ENCODE measurements at places on chromosomes 2 and 18.

- no peak for DNase-seq
These were observed 39.7 kb downstream of the COL3A1 start for GRCh38 chr2:189013671-189014448.

GRCh38 chr2:119149611-119150010 is 8.9 kb downstream of the C1QL2 start:
- DNase-seq = no peak

GRCh38 chr2:105747254-105747894 is 2.7 kb downstream of the NCK2 start:
- no peak for DNase-seq

DNA sequence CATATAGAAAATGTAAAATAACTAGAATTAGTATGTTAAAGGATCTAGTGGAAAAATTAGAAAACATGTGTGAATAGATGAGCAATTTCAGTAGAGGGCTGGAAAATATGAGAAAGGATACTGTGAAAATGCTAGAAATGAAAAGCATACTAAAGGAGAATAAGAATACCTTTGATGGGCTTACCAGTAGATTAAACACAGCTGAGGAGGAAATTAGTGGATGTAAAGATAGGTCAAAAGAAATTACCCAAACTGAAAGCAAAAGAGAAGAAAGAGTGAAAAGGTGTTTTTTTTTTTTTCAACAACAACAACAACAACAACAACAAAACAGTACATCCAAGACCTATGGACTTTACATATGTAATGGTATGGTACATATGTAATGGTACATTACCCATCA is 41.0 kb upstream of the CTIF start:
- no peak for DNase-seq

- no peak for DNase-seq
These were observed 73.5 kb downstream of the LIMS1 start for GRCh38 chr2:108607706-108608301.

GRCh38 chr18:61334491-61334850 is 1.2 kb downstream of the CDH20 start:
- DNase-seq = no peak

DNA sequence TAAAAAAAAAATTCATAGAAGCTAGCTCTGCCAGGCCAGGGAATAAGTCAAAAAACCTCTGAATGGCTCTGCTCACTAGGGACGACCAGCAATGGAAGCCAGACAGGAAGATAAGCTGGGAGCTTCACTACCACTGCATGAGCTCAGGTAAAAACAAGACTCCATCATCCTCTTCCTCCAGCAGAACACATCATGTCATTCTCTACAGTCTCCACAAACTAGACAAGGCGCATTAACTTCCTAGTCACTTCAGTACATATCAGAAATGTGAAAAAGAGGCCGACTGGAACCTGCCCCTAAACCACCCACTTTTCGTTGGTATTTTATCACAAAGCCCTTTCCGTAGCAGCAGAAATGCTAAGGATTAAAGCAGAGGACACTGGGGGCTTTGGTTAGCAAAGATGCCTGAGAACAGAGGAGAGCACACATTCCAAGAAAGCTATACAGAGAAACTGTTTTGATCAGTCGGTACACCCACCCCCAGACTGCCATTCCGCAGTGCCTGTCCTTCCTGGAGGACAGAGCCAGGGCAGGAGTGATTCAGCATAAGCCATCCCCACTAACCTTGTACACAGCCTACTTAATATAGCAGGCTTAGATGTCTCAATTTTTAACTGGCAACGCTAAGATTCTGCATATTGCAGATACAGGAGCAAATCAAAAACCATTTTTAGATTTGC is 53.4 kb downstream of the AAK1 start:
- no peak for DNase-seq

DNA sequence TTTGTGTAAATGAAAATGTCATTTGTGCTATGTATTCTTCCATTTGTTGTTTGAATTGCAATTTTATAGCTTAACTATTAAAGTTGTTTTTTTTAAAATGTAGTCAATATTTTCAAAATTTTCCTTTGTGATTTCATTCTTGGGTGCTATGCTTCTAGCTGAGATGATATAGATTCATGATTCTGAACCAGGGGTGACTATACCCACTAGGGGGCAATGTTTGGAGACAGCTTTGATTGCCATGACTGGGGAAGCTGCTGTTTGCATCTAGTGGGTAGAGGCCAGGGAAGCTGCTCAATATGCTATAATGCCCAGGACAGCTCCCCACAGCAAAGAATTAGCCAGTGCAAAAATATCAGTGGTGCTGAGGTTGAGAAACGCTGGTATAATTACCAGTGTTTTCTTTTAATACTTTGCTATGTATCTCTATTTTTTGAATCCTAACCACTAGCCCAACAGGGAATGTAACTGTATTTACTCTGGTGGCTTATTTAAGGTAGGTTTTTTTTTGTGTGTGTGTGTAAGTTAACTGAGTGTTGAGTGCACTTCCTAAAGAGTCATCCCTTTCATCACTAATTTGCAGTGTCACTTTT is 99.7 kb downstream of the MEP1B start:
- peak; percentile 56 for DNase-seq

- no peak for DNase-seq
These were observed 1583.2 kb downstream of the SUCLG1 start for GRCh38 chr2:82875858-82876257.

- DNase-seq = no peak
These were observed 135.7 kb downstream of the LRRC30 start for GRCh38 chr18:7366597-7366996.

- no peak for DNase-seq
These were observed 17.8 kb downstream of the SMAD7 start for GRCh38 chr18:48932822-48933510.

GRCh38 chr2:40421631-40422297 is 30.1 kb downstream of the SLC8A1 start:
- no peak for DNase-seq

- peak; percentile 45 for DNase-seq
These were observed 1.4 kb downstream of the UBE2F start for GRCh38 chr2:237968048-237968862.

- DNase-seq = no peak
These were observed 619 bp downstream of the GALM start for GRCh38 chr2:38666556-38666910.

DNA sequence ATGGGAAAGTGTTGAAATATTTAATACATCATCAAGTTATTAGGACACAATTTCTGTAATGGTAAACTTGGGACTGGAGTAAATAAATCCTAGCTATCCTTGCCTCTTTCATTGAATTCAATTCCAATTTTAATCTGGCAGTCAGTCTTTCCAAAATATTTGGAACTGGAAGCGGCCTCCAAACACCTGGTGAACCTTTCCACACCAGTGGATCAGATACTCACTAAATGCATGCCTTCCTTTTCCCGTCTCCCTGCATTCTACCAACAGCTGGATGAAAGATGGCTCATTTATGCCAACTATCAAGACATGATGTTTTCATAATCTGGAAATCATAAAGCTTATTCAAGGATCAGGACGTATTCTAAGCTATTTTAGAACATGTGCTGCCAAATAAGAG is 488.2 kb upstream of the SPHKAP start:
- DNase-seq = no peak

- no peak for DNase-seq
These were observed 22.1 kb upstream of the TMEM37 start for GRCh38 chr2:119409506-119409905.

DNA sequence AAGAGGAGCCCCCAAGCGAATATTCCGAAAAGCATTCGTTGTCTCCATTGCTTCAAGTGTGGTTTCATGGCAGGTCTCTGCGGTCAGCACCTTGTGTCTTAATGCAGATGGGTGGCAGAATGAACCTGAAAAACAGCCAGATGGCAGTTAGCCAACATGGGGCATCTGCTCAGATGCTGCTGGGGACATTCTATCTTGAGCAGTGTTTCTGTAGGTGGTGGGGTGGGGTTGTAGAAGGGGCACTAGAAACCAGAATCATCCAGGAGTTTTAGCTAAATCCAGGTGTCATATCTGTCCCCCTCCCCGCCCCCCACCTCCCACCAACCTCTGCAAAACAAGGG is 42.1 kb downstream of the ST6GAL2 start:
- no peak for DNase-seq

DNA sequence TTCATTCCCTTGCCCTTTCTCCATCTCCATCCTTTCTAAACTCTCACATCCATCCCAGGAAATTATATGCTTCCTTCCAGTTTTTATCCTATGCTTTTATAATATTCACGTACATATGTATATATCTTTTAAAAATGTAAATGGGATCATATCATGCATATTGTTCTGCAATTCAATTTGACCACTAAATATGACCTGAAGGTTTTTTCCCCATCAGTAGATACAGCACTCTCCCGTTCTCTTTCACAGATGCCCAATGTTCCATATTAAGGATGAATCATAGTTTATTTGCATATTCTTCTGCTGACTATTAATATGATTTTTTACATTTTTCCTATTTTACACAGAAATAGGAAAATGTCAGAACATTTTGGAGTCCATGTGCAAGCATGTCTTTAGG is 213.3 kb upstream of the PARD3B start:
- DNase-seq = no peak

- no peak for DNase-seq
These were observed 199.1 kb downstream of the GLI2 start for GRCh38 chr2:120934574-120935338.

GRCh38 chr2:64635976-64636911 is 17.5 kb downstream of the SERTAD2 start:
- no peak for DNase-seq

DNA sequence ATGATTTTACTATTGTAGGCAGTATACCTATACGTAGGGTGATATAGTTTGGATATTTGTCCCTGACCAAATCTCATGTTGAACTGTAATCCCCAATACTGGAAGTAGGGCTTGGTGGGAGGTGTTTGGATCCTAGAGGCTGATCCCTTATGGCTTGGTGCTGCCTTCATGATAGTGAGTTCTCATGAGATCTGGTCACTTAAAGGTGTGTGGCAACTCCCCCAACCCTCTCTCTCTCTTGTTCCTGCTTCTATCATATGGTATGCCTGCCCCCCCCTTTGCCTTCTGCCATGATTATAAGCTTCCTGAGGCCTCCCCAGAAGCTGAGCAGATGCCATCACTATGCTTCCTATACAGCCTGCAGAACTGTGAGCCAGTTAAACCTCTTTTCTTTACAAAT is 1.7 kb upstream of the SERPINB10 start:
- DNase-seq = no peak

GRCh38 chr2:25557179-25558036 is 116.0 kb downstream of the DTNB start:
- no peak for DNase-seq

DNA sequence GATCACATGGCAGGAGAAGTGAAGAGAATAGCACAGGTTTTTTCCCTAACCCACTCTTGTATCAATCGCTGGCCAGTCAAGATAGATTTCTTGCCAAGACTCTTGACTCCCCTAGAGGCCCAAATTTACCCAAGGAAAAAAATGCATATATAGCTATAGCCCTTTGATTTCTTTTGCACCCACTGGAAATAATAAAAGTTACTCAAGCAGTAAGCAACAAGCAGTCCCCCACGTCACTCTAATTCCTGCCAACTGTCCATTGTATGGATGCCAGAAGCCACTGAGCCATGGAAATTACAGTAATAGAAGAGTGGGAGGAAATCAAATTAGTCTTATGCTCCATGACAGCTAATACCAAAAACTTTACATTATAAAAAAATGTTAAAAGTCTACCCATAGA is 125.3 kb upstream of the SLC39A10 start:
- no peak for DNase-seq

- DNase-seq = no peak
These were observed 70.7 kb downstream of the TANK start for GRCh38 chr2:161230959-161231358.

DNA sequence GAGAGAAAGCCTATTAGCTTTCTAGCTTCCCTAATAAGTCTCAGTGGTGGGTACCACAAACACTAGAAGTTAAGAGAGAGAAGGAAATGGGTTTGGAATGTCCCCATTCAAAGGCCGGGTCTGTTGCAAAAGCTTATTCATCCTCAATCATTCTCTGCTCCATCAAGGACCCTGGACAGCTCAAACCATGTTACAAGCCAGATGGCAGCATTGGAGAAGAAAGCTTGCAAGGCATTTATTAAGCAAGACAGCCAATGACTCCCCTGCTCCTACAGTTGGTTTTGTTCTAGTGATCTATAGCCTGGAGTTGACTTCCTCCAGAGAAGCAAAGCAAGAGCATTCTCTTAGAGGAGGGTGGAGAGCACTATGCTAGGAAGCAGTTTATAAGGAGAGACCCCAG is 86.9 kb upstream of the LMAN1 start:
- no peak for DNase-seq

DNA sequence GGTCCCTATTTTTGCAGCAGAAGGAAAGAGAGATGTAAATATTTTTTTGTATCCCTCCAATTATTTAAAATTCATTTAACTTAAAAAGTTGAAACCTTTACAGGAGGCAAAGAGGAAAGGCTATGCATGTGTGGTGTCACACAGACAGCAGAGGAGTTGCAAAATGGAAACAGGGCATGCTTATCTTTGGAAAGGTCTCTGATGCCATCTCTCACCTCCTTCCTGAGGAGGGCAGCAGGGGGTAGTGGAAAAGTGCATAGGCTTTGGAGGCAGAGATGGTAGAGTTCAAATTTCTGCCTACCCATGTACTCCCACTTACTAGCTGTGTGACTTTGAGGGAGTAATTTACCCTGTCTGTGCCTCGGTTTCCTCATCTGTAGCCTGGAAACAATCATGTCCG is 99.6 kb upstream of the MCFD2 start:
- DNase-seq = no peak

DNA sequence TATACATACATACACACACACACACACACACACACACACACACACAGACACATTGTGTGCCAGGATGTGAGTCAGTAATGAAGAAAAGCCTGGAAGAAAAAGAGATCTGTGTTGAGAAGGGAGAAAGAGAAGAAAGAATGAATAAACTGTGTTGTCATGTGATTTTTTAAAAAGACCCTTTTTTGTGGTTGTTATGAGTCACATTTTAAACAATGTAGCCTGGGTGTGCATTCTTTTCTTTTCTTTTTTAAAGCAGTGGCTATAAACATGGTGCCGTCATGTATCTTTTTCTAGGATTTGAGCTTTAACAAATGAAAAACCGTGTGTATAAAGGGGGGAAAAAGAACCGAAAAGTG is 87.2 kb downstream of the NRP2 start:
- DNase-seq = peak; percentile 48

DNA sequence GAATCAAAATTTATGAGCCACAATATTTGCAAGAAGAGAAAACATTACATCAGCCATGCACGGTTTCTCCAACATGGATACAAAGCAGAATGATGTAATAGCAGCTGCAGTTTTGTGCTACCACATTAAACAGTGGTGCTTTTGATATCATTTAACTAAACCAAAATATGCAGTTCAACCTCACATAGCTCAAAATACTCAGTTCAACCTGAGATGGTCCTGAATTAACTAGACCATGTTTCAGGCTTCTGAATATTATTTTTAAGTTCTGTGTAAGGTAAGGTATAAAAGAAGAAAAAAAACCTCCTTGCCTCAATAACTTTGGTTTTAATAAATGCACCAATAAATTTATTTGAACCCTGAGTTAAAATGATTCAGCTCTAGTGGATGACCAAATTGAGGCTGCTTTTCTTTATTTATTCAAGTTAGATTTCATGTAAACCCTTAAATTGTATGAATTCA is 18.8 kb upstream of the TSPYL6 start:
- no peak for DNase-seq

Data from HFF-Myc (cell line).